ENCODE measurements at places on chromosomes 2 and 18. TPM values are rescaled to one million over a fixed set of nuclear protein-coding genes. Genes with fewer than 3 reads are reported as not detected.

DNA sequence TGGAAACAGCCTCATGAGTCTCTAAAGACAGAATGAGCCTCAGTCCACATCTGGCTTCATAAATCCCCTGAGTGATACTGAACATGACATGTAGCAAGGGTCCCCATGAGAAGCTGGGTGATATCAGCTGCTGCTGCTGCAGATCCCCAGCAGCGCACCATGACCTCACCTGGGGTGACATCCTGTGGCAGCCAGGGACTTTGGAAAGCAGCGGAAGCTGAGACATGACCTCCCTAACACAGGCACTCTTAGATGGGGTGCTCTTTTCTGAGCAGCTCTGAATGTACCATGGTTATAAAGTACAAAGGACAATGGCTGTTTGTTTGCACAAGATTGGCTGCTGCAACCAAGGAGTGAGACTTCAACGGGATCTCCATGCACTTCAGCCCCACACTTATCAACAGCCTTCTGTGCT lies 74.7 kb upstream of the TMEM200C start:
- no peak for DNase-seq

ZC3H8 gene
- polyA plus RNA-seq = 29.4 TPM

- DNase-seq = no peak
Measured at GRCh38 chr2:71631411-71631931, 178.1 kb downstream of the DYSF start.

DNA sequence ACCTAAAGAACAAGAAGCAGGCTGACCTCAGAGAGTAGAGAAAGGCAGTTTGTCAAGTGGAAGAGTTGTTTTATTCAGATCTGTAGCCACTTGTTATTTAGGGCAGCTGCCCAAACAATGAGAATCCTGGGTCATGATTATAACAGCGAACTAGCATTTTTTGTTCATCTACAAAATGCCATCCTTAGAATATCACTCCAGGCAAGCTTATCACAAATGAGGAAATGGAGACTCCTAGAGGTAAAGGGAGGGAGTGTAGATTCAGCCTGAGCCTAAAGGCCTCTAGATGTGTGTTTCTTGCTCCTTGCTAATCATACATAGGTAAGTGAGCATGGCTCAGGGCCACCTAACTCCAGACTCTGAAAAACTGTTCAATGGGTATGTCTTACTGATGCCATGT lies 126.1 kb downstream of the HNMT start:
- peak; percentile 26 for DNase-seq

- DNase-seq = no peak
Measured at GRCh38 chr18:64332835-64333234, 183.9 kb upstream of the LINC00305 start.

DNA sequence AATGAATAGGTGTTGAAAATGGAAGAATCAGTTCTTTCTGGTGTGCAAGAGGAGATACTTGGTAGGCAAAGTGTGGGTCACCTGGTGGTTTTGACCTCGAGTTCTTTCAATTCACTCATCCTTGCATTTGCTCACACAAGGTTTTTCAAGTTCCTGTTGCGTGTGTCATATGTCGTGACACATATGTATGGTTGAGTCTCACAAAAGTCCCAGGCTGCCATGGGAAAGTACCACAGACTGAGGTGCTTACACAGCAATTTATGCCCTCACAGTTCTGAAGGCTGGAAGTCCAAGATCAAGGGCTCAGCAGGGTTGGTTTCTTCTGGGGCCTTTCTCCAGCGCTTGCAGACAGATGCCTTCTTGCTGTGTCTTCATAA lies 64.4 kb downstream of the NCK2 start:
- no peak for DNase-seq

KCNE4 gene
- polyA plus RNA-seq = 4.7 TPM

DNA sequence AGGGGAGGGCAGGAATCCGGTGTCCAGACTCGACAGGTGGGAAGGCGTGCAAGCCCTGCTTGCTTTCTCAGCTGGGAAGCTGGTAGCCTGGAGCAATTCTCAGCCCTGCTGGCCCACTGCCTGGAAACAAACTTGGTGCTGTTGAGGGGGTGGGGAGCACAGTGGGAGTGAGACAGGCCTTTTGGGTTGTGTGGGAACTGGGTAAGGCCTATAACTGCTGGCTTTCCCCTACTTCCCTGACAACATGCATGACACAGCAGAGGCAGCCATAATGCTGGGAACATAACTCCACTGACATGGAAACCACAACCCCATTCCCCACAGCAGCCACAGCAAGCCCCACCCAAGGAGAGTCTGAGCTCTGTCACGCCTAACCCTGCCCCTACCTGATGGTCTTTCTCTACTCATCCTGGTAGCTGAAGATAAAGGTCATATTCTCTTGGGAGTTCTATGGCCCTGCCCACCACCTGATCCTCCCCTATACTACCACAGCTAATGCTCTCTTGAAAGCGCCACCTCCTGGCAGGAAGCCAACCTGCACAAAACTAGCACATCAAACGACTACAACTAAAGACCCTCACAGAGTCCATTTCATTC lies 122.9 kb upstream of the ACVR1C start:
- DNase-seq = no peak

- peak; percentile 84 for DNase-seq
Measured at GRCh38 chr2:60553495-60554073, at the start of gene BCL11A. Gene BCL11A, minus strand, starts transcription at chr2:60553654. Its CDS starts 384 bp downstream, at chr2:60553270.

KCNG2 gene
- 0.17 TPM for polyA plus RNA-seq

GRCh38 chr2:142973822-142974207 lies 96.4 kb downstream of the KYNU start:
- DNase-seq = no peak

- no peak for DNase-seq
Measured at GRCh38 chr2:10229462-10230099, 73.1 kb upstream of the HPCAL1 start.

- no peak for DNase-seq
Measured at GRCh38 chr2:229927817-229928321, 5.6 kb downstream of the FBXO36 start.

DNA sequence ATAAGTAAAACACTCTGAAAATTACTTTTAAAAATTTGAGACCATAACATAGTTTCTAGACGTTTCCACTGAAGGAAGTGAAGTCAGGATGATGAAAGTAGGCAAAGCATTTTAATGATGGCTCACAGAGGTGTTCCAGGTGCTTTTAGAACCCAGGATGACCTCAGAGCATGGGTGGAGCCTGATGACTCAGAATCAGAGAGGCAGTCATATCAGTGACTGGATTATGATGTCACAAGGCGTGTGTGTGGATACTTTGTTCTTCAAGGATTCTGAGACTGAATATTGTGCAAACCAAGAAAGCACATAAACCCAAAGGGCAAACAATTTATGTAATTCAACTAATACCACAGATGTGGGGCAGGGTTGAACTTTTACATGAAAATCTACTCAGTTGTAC lies 208.0 kb upstream of the FBXO11 start:
- no peak for DNase-seq

DNA sequence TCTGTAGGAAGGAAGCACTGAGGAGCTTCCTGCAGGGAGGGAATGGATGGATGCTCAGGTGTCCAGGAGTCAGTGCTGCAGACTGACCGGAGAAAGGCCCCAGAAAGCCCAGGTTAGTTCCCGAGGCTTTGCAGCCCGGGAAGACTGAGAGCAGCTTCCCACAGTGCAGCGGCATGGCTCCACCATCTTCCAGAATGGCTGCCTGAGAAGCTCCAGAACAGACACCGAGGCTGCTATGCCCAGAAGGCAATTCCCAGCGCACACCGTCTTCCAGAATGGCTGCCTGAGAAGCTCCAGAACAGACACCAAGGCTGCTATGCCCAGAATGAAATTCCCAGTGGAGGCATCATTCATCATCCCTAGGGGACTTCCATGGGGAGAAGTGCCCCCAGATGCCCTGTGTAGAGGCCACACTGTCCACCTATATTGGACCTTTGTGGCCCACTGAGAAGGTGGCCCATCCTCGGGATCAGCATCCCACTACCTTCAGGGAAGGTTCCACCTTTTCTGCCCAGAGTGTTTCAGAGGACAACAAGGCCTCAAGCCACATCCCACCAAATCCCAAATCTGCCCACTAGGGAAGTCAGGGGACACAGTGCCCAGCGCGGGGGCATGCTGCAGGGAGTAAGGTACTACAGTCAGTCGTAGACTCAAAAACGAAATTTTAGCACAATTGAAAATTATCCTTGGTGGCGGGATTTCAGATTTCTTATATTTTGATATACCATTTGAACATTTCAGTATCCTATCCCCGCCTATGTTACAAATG lies 80.5 kb downstream of the KCNF1 start:
- no peak for DNase-seq

MEP1B gene
- polyA plus RNA-seq = 0.11 TPM

DNA sequence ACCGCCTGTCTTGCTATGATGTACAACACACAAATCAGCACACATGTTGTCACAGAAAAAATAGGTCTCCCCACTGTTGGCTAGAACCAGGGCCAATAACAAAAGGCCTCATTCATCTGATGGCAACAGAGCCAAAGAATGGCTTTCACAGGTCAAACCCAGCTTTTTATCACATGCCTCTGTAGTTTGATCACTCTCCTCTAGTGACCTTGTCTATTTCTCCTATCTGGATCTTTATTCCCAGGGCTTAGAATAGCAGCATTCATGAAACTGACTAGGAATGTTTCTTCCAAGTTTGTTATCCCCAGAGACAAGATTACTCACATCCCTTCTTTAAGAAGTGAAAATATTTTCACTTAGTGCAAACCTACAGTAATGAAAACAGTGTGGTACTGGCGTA lies 285.8 kb upstream of the GYPC start:
- no peak for DNase-seq

GRCh38 chr2:109601783-109602182 lies 12.0 kb downstream of the SEPTIN10 start:
- DNase-seq = no peak

- DNase-seq = no peak
Measured at GRCh38 chr2:204441316-204441715, 104.0 kb upstream of the PARD3B start.

GRCh38 chr2:102726128-102727087 lies 35.4 kb upstream of the TMEM182 start:
- no peak for DNase-seq

DNA sequence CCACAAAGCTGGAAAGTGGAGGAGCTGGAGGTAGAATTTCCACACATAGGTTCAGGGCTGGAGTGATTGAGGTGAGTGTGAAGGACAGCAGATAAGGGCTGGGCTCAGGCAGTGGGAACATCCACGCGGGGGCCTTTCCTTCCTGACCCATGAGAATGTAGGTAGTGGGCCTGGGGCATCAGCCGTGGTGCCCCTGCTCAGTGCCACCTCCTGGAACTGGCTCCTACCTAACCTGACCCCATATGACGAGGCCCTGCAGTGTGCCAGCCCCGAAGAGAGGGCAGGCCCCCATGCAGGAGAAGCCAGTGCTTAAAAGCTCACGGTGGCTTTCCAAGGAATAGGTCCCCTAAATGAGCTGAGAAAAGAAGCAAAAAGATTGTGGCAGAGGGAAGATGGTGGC lies 66.2 kb downstream of the HS6ST1 start:
- DNase-seq = no peak

SH3RF3 gene
- polyA plus RNA-seq = 8.6 TPM

GRCh38 chr2:99562516-99562915 lies 72.7 kb upstream of the REV1 start:
- DNase-seq = no peak

FSHR gene
- polyA plus RNA-seq = not detected

MRO gene
- 0.35 TPM for polyA plus RNA-seq

DYNAP gene
- not detected for polyA plus RNA-seq

GRCh38 chr18:27954226-27954625 lies 222.7 kb downstream of the CDH2 start:
- peak; percentile 22 for DNase-seq

GRCh38 chr2:216616083-216616678 lies 17.0 kb upstream of the IGFBP2 start:
- DNase-seq = no peak

ADD2 gene
- 10.0 TPM for polyA plus RNA-seq

GRCh38 chr2:143333168-143333791 lies 204.1 kb downstream of the ARHGAP15 start:
- DNase-seq = no peak

Data from left lung (tissue), 14 donors.